Activated CD4-positive, alpha-beta T cell treated with anti-CD3 and anti-CD28 coated beads for 24 hours (primary cell): ENCODE measurements at places on chromosomes 16 and 17.

DNA sequence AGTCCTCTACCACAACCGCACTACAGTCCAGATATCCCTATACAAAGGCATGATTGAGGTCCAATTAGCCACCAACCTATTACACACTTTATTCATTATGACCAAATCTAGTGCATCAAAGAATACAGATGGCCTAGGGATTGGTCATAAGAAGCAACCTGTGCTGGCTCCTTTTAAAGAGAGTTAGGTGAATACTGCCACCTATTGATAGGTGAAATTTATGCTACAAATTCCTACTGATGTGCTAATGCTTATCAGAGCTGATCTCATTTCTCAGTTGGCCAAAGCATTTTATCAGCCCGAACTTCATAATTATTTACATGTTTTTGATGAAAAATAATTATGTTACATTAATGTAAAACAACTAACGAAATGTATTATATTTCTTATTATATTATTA lies 166.3 kb downstream of the ANKFN1 start:
- DNase-seq, result no peak

GRCh38 chr16:78513838-78514237 lies 414.4 kb downstream of the WWOX start:
- DNase-seq, result no peak

DNA sequence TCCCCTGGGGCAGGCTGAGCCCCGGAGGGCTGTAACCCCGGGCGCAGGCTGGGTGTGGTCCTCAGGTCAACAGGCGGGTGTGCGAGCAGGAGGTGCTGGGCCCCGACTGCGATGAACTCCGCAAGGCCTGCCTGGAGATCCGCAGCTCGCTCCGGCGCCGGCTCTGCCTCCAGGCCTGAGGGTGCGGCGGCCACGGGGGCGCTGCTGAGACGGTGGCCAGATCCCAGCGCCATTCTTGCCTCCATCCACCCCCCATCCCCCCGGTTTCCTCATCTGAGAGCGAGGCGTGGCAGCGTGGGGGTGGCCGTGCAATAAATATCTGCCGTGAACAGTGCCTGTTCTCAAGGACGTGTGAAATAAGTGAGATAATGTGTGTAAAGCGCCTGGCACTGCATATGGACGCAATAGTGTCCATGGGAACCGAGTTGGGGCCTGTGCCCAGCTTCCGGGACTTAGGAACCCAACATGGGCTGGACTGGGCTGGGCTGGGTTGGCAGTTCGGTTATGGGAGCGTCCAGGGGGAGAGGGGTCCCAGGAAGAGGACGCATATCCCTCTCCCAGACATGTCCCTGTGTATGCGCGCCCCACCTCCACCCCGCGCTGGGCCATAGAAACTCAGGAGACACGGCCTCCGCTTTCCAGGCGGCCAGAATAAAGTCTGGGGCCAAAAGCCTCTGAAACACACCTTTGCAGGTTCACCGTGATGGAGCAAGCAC lies 15.0 kb downstream of the ZNF213 start:
- DNase-seq, result no peak

DNA sequence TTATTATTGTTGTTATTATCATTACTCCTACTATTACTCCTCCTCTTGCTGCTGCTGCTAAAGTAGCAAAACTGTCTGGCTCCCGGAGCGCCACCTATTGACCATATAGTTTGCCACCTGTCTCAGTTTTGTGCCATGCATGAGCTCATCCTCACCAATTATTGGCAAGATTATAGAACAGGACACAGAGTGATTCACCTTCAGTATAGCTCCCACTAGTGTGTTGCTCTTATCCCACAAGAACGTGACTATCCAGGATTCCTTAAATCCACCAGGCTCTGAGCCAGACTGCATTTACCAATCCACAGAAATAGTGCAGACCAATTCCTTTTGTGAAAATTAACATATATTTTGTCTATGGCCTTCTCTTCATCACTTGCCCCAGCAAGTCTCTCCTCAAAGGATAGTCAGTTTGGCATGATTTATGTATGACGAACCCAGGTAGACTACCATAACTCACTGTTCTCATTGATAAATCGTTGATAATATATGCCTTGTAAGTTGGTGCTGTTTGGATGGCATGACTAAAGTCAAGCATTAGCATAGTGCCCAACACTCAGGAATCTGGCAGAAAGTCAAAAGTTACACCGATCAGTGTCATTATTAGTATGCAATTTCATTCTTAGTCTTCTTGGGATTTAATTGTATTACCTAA lies 405.5 kb upstream of the HSBP1 start:
- no peak for DNase-seq

DNA sequence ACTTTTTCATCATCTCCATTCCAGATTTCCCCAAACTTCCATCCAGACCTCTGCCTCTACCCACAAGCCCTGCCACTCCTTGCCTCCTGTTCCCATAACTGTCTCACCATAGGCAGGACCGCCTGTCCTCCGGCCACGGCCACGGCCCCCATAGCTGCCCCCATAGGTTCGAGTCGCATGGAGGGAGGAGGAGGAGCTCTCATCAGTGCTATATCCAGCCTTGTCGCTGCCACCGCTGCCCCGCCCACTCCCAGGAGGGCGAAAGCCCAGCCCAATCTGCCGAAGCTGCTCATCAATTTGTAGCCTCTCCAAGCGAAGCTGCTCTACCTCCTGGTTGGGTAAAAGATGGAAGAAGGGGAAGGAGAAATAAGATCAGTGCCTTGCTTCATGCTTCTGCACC lies 3.4 kb upstream of the SOX15 start:
- DNase-seq, result no peak

GRCh38 chr17:80129006-80129565 lies 17.8 kb downstream of the EIF4A3 start:
- no peak for DNase-seq

DNA sequence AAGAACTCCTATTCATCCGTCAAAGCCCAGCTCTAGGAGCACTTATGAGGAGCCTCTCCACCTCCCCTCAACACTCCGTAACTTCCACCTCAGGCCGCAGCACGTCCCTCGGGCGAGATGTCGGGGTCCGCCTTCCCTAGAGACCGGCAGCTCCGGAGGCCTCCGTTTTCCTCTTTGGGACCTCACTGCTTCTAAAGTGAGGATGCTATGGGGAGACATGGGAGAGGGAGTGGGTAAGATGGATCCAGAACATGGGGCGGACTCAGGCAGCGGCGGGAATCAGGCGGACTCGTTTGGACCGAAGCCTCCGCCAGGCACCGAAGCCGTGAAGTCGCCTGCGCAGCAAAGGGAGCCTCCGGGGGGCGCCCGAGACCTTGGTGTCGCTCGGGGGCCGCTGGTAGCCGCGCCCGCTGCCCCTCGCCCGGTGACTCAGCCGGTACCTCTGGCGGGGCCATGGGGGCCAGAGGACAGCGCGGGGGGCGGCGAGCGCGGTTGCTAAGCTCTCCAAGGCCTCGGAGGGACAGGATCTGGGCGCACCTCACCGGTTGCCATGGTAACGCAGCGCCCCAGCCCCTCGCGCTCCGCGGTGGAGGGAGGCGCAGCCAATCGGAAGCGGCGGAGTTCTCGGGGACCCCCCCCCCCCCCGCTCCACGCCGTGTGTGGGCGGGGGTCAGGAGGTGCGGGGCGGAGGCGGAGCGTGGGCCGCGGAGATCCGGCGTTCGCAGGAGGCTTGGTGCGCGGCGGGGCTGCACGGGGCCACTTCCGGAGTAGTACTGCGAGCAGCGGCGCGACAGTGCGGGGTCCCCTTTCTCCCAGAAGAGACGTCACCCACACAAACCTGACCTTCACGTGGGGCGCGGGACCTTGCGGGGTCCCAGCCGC lies 1.3 kb upstream of the HIC1 start:
- DNase-seq, result peak; percentile 75

DNA sequence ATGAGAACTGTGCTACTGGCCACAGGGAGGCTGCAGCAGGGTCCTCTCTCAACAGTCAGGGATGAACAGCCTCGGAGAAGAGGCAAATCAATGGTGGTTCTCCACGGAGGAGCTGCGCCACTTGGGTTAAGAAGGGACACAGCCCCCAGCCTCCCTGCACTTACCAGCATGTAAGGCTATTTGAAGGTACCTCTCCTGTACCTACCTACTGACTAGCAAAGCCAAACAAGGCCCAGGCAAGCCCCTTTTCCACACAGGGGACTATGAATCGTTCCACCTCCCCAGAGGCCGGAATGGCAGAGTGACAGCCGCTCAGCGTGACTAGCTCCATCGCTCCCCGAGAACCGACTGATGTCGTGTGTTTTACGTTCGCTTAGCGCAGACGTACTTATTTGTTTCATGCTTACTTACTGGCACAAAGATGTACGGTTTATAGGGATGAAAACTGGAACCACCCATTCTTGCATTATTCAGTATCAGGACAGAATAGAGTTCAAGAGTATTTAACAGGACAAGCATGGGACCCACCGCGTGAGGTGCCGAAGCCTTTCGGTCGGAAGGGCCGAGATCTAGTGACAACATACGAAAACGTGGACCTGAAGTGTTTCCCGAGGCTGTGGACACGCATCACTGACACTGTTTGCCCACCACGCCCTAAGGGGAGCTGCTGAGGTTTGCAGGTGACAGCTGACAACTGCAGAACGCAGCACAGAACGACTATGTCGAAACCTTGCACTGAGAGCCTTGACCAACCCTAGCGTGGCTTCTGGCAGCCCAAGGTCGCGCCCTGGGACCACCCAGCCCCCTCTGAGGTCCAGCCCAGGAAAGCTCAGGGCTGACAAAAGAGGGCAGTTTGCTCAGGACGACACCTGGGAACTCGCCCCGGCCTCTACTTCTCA lies 1.0 kb downstream of the TEPSIN start:
- DNase-seq, result no peak

GRCh38 chr16:20937736-20938135 lies 37.2 kb downstream of the LYRM1 start:
- no peak for DNase-seq

DNA sequence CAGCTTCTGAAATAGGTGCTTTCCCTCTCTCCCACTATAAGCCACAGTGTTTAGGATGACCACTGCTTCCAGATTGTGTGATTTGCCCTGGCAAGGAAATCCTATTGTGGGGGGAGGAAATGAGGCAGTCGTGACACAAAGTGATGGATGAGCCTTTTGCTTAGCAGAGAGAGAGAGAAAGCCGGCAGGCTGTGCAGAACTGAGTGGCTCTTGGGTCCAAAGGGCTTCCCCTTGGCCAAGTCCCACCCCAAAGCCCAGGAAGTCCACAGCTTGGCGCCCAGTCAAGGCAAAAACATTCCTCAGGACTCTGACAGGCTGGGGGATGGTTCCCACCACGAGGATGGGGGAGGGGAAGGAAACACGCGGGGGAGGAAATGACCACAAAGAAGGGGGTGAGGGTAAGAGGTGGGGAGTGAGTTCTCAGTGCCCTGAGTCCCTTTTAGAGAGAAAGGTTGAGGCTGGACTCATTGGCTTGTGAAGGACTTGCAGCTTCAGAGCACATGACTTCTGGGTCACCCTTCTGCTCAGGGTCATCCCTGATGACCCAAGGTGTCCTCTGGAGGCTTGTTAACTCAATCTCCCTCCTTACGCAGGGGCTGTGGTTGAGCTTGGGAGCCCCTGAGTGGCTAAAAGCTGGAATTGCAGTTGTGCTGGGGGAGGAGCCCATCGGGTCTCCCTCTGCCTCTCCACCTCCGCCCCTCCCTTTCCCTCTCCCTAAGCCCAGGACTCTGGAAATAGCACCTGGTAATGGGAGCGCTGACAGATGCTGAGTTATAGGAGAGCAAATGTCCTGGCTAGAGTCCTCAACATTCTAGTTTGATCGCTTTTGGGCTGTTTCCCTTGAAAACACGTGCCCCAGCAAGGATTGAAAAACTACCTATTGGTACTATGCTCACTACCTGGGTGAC lies 10.3 kb upstream of the MSL1 start:
- peak; percentile 51 for DNase-seq
